Esophagus squamous epithelium (tissue), 5 donors: ENCODE measurements at places on chromosomes 6 and 20.

DNA sequence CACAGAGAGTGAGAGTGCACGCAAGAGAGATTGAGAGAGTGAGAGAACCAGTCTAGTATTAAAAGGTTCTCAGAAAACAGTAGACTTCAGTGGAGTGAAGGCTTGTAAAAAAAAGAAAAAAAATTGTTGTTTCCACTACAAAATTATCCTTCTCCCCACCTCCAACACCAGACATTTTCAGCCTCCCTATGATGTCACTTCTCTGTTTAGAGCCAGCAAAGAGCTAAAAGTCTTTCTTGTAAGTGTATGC, 77.8 kb downstream of the BACH2 start:
- no peak for DNase-seq

DNA sequence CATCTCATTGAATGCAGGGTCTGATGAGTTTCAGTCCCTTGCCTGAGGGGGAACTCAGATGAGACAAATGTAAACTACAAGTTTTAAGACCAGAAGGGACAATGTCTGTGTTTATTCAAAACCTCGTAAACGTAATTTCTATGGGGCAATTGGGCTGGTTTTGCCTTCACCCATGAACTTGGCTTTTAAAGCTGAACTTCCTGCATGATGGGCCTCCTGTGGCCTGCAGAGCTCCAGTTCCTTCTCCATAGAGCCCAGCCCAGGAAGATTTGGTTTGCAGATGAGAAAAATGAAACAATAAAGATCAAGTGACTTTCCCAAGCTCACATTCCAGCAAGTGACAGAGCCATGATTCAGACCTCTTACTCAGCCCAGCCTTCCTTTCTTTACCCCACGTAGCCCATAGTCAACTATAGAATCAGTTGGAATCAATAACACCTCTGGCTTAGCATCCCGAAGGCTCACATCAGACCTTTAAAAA, 612.3 kb downstream of the UTRN start:
- DNase-seq: no peak

GRCh38 chr20:17500826-17501225, 30.4 kb downstream of the BFSP1 start:
- no peak for DNase-seq

GRCh38 chr20:61290721-61291120, 38.7 kb downstream of the CDH4 start:
- no peak for DNase-seq

DNA sequence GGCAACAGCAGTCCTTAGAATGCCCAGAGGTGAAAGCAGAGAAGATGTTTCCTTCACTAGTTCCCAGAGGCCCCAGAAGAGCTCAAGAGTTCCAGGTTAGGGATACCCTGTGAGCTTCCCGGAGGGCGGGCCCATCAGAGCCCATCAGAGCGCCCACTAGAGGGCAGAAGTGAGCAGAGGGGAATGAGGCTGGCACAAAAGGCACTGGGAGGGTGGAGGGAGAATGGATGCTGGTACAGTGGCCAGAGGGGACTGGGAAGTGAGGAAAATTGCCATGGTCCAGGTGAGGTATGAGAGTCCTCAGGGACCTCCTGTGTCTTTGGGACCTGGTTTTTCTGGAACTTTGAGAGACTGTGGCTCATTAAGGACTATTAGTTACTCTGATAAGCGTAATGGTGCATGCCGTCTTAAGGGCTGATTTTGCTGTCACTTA, 57.3 kb downstream of the LINC00237 start:
- DNase-seq: no peak

DNA sequence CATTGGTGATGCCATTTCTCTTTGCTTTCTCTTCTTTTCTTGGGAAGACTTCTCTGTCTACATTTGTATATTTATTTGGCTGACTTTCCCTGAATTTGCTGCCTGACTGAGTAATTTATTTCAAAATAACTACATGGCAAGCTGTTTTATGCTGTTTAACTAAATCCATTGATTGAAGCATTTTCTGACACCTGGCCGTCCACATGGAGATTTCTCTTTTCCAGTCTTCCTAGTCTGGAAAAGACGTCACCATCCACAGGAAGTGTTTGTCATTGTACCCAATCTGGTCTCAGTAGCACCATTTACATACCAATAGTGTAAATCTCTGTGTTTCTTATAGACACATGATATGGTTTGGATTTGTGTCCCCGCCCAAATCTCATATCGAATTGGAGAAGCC, 9.2 kb upstream of the MAS1L start:
- DNase-seq: no peak

- no peak for DNase-seq
Measured at GRCh38 chr20:63054103-63054474, 47.3 kb upstream of the BHLHE23 start.

DNA sequence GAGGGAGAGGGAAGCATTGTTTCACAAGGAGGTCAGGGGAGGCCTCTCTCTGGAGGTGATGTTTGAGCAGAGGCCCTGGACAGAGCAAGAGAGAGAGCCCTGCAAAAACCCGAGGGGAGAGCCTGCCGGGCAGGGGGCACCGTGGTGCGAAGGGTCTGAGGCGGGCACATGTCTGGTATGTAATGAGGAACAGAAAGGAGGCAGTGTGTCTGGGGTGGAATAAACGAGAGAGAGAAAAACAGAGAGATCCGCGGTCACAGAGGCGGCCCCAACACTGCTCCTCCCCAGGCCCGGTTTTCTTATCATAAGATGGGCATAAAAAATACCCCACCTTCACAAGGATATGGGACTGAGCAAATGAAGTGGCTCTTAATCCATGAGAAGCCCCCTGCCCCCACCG, 119.2 kb downstream of the PREX1 start:
- no peak for DNase-seq
